Lung (tissue), 17 donors: ENCODE measurements at places on chromosomes 1 and 21.

- DNase-seq: no peak
Measured at GRCh38 chr21:44286086-44286715, 525 bp downstream of the AIRE start.

DNA sequence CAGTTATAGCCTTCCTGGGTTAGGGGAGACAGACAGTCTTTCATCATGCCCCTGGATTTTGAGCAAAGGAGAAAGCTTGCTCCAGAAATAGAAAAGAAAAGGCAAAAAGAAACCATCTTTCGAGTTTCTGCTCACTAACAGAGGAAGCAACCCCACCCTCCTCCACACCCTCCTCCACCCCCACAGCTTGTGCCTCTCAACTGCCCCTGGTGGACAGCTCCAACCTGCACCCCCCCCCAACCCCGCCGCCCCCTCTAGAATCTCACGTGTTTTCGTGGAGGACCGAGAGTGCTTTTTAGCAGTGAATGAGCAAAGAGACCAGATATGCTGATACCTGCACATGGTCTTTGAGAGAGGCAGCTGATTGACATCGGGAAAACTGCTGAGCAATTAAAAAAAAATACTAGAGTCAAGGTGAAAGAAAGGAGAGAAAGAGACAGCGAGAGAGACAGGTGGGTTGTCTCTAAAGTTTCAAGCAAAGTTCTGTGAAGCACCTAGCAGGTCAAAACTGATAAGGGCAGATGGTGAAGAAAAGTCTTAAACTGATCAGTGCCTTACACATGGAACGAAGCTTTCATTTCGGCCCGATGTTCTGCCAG lies 358.3 kb downstream of the KIF26B start:
- peak; percentile 29 for DNase-seq

DNA sequence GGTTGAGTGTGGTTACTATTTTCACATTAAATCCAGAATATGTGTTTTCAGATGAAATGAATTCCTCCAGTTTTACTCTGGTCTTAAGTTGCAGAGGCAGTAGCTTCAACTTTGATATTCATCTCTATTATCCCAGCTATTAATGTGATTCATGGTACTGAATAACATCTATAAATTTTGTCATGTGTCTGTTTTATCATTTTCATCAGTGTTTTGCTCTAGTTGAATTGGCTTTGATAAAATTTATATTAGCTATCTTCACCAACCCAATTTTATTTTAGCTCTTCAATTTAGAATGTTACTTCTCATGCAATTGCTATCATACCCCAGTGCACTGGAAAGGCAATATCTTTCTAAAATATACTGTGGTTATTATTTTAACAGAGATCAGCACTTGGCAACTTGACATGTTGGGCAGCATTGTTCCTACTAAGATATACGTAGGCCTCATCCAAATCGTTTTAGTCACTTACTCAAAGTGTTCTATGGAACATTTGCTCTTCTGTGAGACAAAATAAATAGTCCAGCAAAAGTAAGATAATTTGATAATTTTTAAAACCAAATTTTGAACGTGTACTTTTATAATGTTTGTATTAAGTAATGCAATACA lies 184.3 kb downstream of the NCAM2 start:
- DNase-seq: no peak

- no peak for DNase-seq
Measured at GRCh38 chr1:42576935-42577334, 81.3 kb upstream of the PPIH start.

DNA sequence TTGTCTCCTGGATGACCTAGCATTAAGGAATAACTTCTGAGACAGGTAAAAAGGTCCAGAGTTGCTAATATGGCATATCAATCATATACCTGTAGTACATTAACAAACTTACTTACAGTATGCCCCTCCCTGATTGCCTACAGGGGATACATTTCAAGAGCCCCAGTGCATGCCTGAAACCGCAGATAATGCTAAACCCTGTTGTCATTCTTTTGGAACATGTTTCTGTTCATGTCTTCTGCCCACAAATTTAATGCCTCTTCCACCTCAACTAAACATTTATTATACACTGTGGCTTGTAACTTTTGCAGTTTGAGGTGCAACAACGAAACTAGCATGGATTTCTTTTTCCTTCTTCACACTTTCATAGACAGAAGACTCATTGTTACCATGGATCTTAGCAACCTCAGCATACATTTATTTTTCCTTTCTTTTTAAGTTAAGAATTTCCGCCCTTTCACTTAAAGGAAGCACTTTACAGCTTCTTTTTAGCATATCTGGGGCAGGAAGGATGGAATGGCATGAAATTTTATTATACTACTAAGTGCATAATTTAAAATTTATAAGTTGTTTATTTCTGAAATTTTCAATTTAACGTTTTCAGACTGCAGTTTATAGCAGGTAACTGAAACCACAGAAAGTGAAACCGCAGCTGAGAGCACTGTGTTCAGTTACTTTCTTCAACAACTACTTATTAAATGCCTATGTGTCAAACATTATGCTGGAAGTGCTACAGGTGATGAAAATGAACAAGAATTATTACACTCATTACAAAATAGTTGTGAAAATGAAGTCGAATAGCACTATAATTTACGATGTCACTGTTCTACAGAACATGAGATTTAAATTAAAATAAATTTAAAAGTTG lies 25.3 kb downstream of the F13B start:
- no peak for DNase-seq

DNA sequence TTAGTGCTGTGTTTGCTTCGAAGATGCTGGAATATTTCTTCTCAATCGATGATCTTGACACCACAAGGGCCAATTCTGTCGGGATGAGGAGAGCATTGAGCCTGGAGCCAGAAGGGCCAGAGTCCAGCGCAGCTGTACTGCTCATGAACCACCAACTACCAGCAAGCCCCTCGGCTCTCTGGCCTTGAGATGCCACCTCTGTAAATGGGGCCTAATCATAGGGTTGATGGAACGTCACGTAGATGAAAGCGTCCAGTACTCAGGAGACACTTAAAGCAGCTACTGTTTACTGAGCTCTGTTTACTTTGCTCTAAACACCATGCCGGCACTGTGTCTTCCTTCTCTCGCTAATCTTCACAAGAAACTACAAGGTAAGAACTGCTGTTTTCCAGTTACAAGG lies 26.3 kb downstream of the CCDC185 start:
- DNase-seq: no peak

GRCh38 chr1:39926820-39927219 lies 25.1 kb upstream of the MYCL start:
- no peak for DNase-seq

DNA sequence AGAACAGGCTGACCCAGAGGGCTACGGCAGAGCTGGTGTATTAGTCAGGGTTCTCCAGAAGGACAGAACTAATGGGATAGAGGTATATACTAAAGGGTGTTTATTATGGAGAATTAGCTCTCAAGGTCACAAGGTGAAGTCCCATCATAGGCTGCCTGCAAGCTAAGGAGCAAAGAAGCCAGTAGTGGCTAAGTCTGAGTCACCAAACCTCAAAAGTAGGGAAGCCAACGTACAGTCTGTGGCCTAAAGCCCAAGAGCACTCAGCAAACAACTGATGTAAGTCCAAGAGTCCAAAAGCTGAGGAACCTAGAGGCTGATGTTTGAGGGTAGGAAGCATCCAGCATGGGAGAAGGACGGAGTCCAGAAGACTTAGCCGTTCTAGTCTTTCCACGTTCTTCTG lies 179.2 kb downstream of the BACH1 start:
- no peak for DNase-seq

GRCh38 chr1:220487297-220487820 lies 40.6 kb upstream of the MARK1 start:
- peak; percentile 53 for DNase-seq

DNA sequence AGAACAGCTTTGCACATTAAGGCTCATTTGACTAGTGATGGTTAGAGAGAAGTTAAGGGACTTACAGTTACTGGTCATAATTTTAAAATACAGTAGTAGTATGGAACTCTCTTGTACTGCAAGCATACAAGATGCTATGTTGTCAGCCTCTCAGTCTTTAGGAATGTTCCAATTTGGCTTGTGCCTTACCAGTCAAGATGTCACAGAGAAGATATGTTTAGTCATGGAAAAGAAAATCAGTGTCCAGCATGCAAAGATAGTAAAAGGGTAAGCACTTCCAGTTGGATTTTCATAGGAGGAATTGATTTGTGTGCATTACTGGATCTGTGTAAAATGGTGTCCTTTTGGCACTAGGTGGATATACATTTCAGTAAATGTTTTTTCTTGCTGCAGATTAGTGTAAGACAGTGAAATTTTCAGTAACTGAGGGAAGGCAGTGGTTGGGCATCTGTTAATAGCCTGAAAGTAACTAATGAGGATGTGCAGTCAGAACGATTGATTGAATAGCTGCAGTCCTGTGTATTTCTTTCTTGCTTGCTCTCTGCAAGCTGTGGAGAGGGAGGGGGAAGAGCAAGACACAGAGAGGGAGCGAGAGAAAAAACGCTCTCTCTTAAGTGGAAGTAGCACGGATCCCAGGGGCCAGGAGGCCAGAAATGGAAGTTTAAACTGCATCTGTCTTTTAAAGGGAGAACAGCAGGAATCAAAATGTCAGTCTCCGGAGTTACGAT lies 108.2 kb downstream of the CLEC20A start:
- peak; percentile 52 for DNase-seq

- DNase-seq: peak; percentile 27
Measured at GRCh38 chr1:26827663-26828062, 1.2 kb downstream of the ZDHHC18 start.

DNA sequence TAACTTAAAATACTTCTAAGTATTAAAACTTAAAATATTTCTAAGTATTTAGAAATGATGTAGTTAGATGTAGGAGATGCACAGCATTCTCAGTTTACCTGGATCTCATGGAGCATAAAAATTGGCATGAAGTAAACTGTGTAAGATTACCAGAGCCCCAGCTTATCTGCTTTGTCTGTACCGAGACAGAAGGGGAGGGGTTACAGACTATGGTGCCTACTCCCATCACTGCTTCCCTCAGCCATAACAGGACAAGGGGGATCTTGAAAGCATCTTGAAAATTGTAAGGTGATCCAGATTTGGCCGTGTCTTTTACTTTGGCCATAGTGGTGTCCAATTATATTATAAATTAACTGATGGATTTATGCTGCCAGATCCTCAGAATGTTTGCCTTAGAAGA lies 18.8 kb downstream of the NRDC start:
- DNase-seq: no peak

- no peak for DNase-seq
Measured at GRCh38 chr1:116847688-116848531, 61.8 kb upstream of the PTGFRN start.

DNA sequence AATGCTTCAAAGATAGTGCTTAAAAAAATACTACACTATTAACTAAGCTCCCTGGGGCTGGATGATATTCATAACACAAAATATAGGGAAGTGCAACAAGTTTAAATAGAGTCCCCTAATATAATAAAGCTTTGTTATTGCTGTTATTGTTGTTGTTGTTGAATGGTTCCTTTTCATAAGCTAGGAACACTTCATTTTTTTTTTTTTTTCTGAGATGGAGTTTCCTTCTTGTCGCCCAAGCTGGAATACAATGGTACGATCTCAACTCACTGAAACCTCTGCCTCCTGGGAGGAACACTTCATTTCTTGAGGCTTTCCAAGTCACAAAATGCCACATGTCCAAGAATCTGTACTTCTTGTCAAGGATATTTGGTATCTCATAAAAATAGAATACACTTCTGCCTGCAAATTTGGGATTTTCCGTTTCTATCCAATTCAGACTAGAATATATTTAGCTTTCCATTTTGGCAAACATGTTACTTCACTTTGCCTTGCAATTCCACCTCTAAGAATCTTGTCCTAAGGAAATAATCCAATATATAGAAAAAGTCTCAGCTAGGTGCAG lies 21.1 kb downstream of the WDR47 start:
- no peak for DNase-seq
